Heart right ventricle (tissue), 16 donors: ENCODE measurements at places on chromosomes 16 and 17. TPM values are rescaled to one million over a fixed set of nuclear protein-coding genes. Genes with fewer than 3 reads are reported as not detected.

RUSF1 gene
- 22.2 TPM for total RNA-seq

JPT1 gene
- total RNA-seq: 16.2 TPM

SEPTIN12 gene
- not detected for total RNA-seq

ALOX15B gene
- 0.13 TPM for total RNA-seq

TP53TG3B gene
- not detected for total RNA-seq

CMTM1 gene
- 0.61 TPM for total RNA-seq

CHAD gene
- total RNA-seq: not detected

TEKT1 gene
- total RNA-seq: not detected

TP53TG3C gene
- not detected for total RNA-seq

CD300A gene
- total RNA-seq: 1.00 TPM

BLTP2 gene
- 70.0 TPM for total RNA-seq

MYOCD gene
- 39.5 TPM for total RNA-seq

CA5A gene
- total RNA-seq: not detected

TTLL6 gene
- not detected for total RNA-seq

CNTNAP1 gene
- 28.3 TPM for total RNA-seq

NPB gene
- 0.75 TPM for total RNA-seq

TNRC6C gene
- total RNA-seq: 23.0 TPM

EMC8 gene
- 28.1 TPM for total RNA-seq

FLCN gene
- 45.7 TPM for total RNA-seq

TMEM95 gene
- not detected for total RNA-seq

SCN4A gene
- 0.61 TPM for total RNA-seq

CCL16 gene
- not detected for total RNA-seq

SOCS1 gene
- total RNA-seq: 4.9 TPM

KLHL10 gene
- total RNA-seq: not detected

DHRS7C gene
- 180 TPM for total RNA-seq

FBXL16 gene
- not detected for total RNA-seq

GLTPD2 gene
- not detected for total RNA-seq

CPNE7 gene
- total RNA-seq: not detected

CLEC18C gene
- 0.21 TPM for total RNA-seq

IRX5 gene
- 39.8 TPM for total RNA-seq

FKBP10 gene
- 5.3 TPM for total RNA-seq

PNPO gene
- 27.3 TPM for total RNA-seq

CCT6B gene
- 2.4 TPM for total RNA-seq

CLEC18B gene
- 0.44 TPM for total RNA-seq

HAGHL gene
- total RNA-seq: 18.8 TPM

GINS2 gene
- total RNA-seq: 0.20 TPM

CACNG1 gene
- not detected for total RNA-seq
